ENCODE measurements at places on chromosomes 12 and 14.
A peak's percentile ranks its signal among the peaks of the same experiment; 100 is the strongest.

GRCh38 chr12:25701290-25701689 lies 148.2 kb upstream of the LMNTD1 start:
- DNase-seq = peak; percentile 95

DNA sequence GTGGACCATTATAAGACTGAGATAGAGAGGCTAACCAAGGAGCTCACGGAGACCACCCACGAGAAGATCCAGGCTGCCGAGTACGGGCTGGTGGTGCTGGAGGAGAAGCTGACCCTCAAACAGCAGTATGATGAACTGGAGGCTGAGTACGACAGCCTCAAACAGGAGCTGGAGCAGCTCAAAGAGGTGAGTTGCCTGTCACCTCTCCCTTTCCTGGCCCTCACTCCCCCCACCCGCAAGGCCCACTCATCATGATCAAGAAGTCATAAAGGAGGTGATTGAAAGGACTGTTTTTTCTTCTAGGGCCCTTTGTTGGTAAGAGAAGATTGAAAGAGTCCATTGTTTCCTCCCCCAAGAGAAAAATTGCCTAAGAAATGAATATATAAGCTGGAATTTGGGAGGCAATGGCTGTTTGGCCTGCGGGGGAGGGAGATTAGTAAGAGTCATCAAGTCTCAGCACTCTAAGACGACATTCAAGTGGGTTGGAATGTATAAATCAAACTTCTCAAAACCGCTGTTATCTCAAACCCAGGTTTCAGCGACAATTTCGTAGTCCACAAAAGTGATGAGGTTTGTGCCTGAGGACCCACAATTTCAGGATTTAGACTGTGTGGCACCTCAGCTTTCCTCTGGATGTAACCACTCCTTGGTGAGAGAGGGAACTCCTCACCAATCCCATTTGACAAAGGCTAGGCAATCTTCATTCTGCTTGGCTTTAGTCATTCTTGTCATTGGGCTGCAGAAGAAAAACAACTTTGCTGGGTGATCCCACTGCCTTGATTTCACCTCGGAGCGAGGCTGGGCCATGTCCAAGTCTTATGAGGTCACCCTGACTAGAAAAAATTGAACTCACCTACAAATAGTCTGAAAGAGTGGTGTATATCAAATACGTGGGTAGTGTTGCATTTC lies 966 bp downstream of the BICD1 start:
- peak; percentile 66 for DNase-seq

DNA sequence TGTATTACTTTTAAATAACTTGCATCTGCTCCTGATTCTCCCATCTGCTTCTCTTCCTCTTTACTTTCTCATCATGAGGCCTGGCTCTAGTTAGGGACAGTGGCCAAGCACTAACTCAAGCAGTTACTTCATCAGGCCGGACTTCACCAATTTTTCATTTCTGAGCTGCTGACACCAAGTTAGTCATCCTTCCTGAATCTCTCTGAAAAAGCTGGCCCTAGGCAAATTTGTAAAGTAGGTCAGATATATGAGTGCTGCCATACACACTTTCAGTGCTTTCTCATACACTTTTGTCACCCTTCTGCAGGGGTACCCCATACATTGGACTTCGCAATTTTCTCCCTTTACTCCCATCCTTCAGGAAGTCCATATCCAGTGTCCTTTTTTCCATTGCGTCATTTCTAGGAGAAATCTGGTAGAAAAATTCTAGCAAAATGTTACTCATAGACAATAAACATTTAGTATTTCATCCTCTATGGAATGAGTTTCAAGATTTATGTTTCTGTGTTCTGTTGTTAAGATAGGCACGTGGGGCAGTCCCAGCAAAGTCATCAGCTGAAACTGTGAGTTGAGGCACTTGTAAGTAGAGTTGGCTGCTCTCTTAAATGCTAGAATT lies 276.8 kb upstream of the TMPO start:
- peak; percentile 5 for DNase-seq

GRCh38 chr12:109386059-109386433 lies 38.3 kb downstream of the MYO1H start:
- no peak for DNase-seq

DNA sequence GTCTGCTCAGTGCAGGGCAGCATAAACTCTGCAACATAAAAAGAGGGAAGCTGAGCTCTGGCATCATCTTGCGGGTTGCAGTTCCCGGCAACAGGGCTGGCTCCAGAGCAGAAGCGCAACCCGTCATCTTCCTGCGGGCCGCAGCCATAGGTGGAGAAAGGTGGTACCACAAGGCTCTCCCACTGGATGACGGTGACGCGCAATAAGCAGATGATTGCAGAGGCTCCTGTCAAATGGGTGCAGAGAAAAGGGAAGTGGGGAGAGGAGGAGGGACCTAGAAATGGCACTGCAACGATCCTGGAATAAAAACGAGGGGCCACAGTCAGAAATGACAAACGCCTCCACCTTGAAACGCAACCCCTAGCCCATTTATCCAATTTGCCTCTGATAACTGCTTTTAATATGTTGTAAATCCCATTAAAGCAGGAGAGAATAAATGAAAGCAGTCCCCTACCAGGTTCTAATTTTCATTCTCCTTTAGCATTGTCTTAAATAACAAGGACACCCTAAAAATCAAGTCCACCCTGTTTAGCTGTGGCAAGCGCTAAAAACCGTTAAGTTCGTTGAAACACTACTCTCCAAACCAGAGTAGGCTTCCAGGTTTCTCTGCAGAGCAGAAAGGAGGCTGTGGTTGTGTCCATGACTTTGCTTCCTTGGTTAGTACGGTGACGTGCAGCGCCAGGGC lies 30.9 kb upstream of the TUBA1C start:
- DNase-seq = no peak

DNA sequence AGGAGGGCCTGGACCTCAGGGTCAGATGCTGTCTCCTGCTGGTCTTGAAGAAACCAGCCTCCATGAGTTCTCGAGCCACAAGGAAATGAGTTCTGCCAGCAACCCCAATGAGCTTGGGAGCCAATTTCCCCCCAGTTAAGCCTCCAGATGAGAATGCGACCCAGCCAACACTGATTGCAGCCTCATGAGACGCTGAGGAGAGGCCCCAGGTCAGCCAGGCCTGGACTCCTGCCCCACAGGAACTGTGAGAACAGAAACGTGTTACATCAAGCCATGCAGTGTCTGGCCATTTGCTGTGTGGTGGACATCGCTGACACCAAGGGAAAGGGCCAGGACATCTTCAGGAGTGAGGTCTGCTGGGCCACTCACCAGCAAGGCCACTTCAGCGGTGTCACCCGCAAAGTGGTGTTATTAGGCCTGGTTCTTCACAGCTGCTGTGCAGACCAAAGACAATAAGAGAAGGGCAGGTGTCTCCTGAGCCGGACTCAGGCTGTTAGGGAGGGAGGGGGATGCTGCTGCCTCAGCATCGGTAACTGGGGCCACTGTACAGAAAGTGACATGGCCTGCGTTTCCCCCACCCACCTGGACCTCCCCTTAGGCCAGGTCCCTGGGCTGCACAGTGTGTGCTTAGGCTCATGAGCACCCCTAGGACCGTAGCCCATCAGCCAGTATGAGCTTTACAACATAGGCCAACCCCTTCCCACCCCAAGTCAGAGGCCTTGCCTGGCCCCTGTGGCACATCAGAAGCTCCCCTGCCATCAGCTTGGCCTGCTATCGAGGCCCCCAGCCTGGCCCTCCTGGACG lies 272.4 kb upstream of the RTL1 start:
- no peak for DNase-seq

GRCh38 chr12:57993834-57994233 lies 52.5 kb downstream of the ATP23 start:
- no peak for DNase-seq

- DNase-seq = no peak
Measured at GRCh38 chr12:8969861-8970411, 19.4 kb upstream of the KLRG1 start.

DNA sequence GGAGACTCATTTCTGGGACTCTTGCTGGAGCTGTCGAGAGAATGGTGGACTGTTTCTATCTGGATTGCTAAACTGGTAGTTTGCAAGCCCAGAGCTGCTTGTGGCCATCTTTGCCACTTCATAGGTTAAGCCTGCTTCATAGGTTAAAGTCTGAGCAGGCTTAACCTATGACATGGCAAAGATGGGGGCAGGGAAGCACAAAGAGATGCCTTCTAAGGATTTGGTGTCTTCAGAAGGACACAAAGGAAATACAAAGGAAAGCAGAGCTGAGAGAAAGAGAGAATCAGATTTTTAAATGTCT lies 78.4 kb upstream of the MAX start:
- DNase-seq = no peak

DNA sequence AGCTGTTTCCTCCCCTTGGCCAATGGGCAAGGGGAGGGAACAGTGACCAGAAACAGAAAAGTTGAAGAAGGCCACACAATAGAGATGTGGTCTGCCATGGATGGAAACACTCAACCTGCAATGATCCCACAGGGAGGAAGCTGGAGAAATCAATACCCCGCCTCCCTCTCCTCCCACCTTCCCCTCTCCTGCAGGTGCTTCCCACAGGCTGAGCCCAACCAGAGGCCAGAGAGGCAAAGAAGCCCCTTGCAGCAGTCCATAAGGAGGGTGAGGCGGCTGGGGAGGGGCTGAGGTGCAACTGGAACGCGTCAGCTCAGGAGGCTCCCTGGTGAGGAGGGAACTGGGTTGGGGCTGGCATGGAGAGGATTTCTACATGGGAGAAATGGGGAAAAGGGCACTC lies 84.0 kb downstream of the RNF34 start:
- DNase-seq = no peak

DNA sequence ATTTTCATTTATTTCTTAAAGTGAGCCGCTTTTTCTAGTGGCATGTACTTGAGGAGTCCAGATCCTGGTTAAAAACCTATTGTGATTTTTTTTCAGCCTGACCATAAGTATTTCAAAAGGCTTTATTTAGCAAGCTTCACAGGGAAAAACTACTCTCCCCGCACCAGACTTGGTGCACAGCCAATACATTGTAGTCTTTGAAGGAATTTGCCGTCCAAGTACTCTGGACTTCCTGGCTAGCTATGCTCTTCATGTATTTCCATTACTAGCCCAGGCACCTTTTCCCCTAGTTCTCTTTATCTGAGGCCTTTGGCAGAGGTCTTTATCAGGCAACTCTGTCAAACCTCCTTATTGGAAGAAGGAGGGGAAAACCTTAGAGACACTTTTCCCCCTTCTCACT lies 234.7 kb downstream of the CCDC91 start:
- DNase-seq = peak; percentile 90

- DNase-seq = peak; percentile 55
Measured at GRCh38 chr14:77593501-77593961, 22.9 kb downstream of the SPTLC2 start.

DNA sequence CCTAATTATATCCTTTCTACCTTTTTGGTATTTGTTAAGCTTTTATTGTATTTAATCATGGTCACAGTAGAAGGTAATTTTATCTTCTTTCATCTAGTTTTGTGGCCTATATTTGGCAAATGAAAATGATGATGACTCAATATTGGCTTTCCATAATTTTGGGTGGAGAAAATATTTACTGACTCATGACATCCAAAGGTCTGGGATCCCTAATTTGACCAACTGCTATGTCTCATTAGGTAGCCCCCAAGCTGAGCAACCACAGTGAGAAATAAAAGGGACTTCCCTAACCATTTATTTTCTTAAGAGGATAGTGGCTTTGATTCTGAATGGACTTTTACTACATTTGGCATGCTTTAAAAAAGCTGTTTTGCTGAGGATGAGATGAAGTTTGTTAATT lies 289.5 kb downstream of the RMST start:
- DNase-seq = no peak

- DNase-seq = no peak
Measured at GRCh38 chr12:54191126-54191525, 2.3 kb upstream of the SMUG1 start.

DNA sequence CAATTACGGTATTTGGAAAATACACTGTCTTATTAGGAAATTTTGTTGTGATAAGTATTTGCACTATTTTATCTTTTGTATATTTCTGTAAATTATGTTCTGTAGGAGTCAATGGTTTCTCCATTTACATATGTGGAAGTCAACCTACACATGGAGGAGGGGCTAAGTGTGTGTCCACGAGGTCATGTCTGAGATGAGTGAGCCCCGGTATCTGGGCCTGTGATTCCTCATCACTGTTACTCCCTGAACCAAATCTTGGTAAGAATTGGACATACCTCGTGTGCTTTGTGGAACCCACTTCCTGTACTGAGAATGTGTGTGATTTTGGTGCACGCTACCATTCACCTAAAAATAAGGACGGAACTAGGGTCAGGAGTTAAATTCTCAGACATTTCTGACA lies 1105.5 kb downstream of the TMEM121 start:
- DNase-seq = no peak

GRCh38 chr12:6917491-6918231 lies 3.3 kb downstream of the ENO2 start:
- no peak for DNase-seq

GRCh38 chr14:61562321-61563161 lies 132.8 kb upstream of the HIF1A start:
- DNase-seq = peak; percentile 99

GRCh38 chr12:57904426-57904825 lies 36.9 kb upstream of the ATP23 start:
- no peak for DNase-seq

DNA sequence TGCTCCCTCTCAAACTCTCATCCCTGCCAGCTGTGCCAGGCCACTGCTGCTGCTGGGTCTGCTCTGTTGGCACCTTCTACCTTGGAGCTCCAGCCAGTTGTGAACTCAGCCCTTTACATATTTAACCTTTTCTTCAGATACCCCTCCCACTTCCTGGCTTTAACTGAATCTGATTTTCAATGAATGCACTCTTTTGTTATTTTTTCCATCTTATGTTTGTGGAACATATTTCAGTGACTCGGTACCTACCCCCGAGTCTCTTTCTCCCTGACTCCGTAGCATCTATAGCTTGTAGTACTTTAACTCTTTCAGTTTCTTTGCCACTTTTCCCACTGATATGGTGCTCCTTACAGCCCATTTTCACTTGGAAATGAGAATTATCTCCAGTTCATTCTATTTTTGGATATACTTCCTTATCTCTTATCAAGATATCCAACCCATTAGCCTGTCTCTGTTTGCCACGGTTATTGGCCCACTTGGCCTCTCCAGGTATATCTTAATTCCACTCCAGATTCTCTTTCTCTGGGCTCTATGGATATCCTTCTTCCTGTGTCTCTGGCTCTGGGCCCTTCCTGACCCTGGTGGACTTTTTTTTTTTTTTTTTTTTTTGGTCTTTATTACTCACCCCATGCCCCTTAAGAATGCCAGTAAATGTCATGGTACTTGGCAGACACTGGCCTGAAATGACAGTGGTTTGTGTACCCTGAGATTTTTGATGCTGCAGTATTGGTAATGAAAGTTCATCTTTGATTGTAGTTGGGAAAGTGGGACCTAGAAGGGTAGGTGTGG lies 62.7 kb downstream of the PELI2 start:
- DNase-seq = no peak

All from choroid plexus epithelial cell (primary cell).